Nucleus accumbens (tissue), 56 donors: ENCODE measurements at places on chromosomes 3 and 15.

- no peak for DNase-seq
These were observed 226.9 kb downstream of the ZNF385D start for GRCh38 chr3:21524133-21524532.

DNA sequence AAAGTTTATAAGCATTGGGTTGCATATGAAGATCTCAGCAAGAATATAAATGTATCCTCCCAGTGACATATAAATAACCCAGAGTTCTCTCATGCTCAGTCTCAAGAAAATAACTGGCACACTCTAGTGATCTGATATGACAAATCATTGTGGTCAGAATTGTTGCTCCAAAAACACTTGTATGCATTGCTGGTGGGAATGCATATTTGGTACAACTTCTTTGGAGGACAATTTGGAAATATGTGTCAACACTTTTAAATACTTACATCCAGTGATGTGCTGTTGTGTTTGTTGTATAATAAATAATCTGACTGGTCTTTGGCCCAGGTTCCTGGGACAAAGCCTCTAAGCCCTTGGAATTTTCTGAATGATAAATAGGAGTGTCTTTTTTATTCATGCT, 66.7 kb upstream of the STT3B start:
- no peak for DNase-seq

DNA sequence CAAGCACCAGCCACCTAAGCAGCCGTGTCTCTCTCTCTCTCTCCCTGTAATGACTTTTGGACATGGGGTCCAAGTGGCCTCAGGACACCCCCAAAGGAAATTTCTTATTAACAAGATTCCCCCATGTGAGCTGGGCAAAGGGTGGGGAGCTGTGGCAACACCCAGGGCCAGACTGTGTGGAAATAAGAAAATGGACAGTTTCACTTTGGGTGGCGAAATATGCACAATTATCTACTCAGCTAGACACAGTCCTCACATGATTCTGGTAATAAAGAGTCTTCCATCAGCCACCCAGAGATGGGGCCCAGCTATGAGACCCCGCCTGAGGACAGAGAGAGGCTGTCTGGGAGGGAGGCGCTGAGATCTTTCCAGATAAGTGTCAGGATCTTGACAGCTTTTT, 96.8 kb upstream of the TPM1 start:
- no peak for DNase-seq

DNA sequence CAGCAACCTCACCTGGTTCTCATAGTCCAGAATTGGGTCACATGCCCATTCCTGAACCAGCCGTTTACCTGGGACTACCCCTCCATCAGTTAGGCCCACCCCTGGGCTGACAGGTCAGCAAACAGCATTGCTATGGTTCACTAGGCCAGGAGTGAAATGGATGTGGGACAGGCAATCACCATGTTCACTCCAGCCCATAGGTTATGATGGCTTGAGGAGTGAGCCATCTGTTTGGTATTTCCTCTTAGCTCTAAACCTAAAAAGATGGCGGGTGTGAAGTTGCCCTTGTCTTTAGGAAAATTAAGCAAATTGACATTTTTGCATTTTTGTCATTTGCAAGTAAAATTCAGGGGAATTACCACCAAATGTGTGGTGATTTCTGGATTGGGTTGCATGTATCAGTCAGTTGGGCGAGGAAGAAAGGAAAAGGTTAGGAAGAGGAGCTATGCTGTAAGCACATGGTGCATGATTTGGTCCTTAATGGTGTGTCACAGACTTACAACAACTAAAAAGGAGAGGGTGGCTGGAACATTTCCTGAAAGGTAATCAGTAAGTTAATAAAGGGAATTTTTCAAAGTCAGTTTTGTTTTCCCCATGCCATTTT, 17.2 kb downstream of the NXPE3 start:
- no peak for DNase-seq

- DNase-seq, result no peak
These were observed 60.5 kb downstream of the SH3BP5 start for GRCh38 chr3:15271785-15272381.
